ENCODE measurements at places on chromosomes 16 and 17.

DNA sequence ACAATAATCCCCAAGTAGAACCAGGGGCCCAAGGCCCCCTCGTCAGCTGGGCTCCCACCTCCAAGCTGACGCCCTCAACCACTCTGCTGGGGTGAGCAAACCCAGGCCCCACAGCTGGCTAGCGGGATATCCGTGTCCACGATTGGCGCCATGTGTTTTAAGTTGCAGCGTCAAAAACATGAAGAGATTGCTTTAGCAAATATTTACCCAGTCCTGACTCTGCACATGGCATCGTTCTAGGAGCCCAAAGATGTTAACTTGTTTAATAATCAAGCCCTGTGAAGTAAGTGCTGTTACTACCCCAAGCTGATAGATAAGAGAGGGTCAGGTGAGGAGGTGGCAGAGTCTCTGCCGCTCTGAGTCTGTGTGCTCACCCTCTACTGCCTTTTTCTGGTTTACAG lies 344 bp upstream of the SEPTIN12 start:
- no peak for DNase-seq

DNA sequence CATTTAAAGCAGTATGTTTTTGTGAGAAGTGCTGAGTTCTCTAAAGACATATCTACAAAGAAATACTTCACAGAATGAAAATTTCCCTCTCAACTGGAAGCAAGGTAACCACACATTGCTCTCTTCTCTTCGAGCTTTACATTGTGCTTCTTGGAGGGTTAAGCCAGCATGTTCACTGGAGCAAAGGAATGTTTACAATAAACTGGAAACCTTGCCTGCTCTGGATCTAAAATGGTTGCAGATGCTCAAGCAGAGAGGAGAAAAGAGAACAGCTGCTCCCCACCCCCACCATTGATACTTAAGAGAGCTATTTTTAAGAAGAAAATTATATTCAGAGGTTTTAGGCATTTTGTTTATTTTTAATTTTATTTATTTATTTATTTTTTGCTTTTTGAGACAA lies 213.1 kb downstream of the CEP112 start:
- no peak for DNase-seq

DNA sequence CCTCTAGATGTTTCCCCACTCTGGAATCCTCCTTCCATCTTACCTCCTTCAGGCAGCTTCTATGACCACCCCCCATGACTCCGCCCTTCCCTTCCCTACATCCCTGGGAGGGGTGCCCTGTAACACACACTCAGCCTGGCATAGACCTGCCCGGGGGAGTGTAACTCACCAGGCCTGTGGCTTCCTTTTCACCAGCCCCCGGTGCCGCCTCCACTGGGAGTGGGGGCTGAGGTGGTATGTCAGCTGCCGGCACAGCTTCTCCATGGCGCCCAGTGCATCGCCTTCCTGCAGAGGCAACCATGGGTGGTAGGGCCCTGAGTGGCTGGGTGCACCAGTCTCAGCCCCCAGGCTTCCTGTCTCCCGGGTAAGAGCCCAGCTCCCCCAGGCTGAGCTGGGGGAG lies 32.3 kb downstream of the TRPV2 start:
- DNase-seq, result no peak

- no peak for DNase-seq
Observed at GRCh38 chr17:2138761-2139160, 83.9 kb downstream of the HIC1 start.

DNA sequence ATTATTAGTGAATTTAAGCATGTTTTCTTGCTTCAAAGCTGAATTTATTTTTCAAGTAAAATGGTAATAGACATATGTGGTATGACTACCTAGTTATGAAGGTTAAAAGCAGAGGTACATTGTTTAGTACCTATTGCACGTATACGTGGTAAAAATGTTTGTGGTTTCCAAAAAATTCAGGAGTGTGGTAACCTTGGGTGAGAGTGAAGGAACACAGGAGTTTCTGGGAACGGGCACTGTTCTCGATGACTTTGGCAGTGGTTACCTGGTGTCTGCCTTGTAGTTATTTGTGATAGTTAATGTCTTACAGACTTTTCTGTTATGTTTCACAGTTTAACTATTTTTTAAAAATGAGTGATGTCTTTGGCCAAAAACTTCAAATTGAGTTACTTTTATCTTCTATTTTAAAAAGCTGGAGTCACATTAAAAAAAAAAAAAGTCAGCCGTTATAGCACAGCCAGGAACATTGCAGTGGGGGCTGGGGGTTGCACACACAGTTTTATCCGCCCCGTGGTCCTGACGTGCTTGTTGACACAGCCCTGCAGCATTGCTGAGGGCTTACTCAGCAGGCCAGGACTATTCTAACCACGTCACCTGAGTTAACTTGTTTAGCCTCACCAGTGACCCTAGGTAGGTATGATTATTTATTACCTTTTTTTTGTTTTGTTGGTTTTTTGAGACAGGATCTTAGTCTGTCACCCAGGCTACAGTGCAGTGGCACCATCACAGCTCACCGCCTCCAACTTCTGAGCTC lies 10.9 kb downstream of the JPT2 start:
- DNase-seq, result no peak

DNA sequence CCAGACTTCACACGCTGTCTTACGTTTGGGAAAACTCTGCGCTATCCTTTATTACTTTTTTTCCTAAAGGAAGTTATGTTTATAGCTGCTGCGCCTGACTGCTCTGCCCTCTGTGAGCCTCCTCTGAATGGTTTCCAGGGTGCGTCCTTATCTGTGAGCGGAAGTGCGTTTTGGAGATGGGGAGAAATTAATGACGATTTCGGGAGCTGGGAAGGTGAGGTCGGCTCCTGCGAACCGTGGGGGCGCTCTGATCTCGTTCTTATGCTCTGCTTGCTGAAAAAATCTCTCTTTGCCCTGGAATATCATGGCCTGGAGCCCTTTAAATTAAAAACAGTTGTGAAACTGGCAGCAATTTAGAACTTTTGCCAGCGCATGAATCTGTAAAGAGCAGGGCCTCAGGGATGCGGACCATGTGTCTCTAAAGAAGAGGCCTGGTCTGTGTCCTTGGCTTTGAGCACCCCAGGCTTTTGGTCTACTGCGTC lies 135.7 kb upstream of the ZFHX3 start:
- DNase-seq, result no peak

GRCh38 chr17:50169881-50170459 lies 4.2 kb downstream of the SGCA start:
- no peak for DNase-seq

DNA sequence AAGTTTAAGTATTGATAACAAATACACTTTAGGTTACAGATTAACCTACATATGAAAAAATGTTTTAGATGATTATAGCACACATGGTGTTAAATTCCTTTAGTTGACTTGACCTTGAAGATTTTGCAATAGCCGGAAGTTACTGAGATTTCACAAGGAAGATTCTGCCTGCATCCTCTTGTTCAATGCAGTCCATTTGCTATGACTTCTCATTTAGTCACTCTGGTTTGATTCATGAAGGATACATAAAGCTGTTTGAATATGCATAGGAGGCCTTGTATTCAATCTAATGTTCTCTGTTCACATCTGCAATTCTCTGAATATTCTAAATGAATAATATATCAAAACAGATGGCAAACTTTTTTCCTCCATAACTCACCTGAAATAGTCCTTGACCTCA lies 870.2 kb upstream of the GOT2 start:
- DNase-seq, result no peak

- no peak for DNase-seq
Observed at GRCh38 chr16:26344976-26345375, 653.2 kb downstream of the HS3ST4 start.

GRCh38 chr17:74192950-74193781 lies 10.3 kb upstream of the RPL38 start:
- no peak for DNase-seq

DNA sequence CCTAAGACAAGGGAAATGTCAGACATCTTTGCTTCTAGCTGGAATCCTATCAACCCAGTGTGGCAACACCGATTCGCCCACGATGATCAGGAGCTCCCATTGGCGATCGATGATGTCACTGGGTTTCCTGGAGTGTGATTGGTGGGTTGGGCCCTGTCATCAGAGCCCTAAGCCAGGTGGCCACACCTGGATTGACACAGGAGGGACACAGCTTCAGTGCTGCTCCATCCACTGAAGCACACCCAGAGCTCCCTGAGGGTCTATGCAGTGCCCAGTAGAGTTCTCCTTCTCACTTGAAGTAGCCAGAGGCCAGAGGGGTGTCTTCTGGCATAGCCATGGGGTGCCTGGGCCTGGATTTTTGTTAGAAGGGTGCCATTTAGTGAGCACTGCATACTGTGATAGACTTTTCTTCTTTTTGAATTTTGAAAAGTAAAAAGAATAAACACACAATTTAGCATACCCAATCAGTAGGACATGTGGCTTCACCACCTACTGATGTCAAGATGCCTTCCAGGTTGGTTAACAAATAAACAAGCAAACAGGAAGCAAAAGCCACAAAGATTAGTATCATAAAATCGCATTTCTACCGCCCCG lies 77.6 kb downstream of the CMIP start:
- DNase-seq, result no peak

DNA sequence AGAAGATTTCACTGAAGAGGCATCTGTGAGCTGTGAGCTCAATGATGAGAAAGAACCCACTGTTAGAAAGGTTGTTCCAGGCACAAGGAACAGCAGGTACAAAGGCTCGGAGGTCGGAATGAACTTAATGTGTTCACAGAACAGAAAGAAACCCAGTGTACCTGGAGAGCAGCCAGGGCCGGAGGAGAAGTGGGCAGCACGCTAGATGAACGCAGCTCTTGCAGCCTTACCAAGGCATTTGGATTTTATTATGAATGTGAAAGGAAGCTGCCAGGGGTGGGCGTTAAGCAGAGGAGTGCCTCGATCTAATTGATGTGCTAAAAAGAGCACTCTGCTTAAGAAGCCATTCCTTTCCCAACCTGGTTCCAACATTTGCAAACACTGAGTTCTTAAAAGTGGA lies 19.0 kb downstream of the EEF2K start:
- no peak for DNase-seq

DNA sequence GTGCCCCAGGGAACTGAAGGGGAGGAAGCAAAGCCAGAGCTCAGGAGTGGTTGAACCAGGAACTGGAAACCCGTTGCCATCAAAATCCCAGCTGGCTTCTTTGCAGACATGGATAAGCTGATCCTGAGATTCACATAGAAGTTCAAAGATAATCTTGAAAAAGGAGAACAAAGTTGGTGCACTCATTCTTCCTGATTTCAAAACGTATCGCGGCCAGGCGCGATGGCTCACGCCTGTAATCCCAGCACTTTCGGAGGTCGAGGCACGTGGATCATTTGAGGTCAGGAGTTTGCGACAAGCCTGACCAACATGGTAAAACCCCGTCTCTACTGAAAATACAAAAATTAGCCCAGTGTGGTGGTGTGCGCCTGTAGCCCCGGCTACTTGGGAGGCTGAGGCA lies 7.1 kb downstream of the RAP1GAP2 start:
- DNase-seq, result no peak

DNA sequence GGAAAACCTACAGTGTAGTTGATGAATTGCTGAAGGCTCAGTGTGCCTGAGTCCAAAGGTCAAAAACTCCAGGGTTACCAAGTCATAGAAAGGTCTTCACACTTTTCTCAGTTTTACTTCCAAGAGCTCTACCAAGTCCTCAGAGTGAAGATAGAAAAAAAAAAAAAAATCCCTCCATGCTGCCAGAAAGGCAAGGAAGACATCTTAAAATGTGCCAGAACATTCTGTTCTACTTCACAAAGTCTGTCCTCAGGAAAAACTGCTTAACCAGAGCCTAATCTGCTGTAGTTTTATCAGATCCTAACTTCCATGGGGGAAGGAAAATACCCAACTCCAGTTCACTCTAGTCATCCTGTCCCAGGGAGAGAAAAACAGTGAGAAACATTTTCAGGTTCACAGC lies 175.6 kb upstream of the CDH11 start:
- no peak for DNase-seq

DNA sequence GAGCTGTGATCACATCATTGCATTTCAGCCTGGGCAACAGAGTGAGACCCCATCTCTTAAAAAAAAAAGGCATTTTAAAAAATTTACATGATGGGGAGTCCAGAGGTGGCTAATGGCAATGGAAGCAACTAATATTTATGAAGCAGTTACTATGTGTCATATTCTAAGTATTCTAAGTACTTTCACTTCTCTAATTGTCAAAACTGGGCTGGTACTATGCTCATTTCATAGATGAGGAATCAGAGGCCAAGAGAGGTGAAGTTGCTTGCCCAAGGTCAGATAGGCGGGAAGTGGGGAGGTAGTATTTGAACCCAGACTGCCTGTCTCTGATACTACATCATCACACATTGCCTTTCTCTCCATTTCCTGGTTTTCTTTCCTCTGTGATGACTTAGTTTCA lies 50.7 kb downstream of the SLC5A11 start:
- DNase-seq, result no peak

DNA sequence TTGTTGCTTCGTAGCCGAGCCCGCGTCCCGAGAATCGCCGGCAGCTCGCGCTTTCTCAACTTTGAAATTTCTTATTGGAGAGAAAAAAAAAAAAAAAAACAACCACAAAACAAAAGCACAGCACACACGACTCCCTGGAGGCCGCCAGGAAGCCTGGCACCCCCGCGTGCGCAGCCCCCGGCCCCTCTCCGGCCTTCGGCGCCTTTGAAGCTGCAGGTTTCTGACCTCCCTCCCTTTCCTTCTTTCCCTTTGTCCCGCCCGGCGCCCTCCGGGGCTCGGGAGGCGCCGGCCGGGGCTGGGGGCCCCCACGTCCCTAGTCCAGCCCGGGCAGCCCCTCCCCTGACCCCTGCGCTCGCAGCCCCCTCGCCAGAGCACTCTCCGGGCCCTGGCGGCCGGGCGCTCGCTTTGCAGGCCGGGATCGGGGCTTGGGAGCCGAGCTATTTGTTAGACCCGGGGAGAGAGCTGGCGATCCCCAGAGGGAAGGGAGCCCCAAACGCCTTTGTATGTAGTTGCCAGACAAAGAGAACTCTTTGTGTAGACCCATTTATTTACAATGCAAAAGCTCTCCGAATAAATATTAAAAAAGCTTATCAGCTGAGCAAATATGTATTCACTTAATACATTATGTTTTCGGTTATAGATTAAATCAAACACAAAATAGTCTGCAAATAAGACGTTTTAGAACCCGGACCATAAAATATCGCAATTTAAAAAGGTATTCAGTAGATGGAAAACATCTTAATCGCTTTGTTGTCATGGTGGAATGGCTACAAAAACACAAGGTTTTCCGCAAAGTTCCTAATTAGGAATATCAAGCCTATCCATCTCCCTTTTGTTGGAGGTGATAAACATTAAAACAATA lies 2.3 kb downstream of the BAHCC1 start:
- DNase-seq, result no peak

- no peak for DNase-seq
Observed at GRCh38 chr17:44177640-44178039, 7.1 kb downstream of the ASB16 start.
